ENCODE measurements at places on chromosomes 4 and X.

GRCh38 chrX:153366878-153367538 is 33.1 kb downstream of the ZNF275 start:
- DNase-seq, result no peak

DNA sequence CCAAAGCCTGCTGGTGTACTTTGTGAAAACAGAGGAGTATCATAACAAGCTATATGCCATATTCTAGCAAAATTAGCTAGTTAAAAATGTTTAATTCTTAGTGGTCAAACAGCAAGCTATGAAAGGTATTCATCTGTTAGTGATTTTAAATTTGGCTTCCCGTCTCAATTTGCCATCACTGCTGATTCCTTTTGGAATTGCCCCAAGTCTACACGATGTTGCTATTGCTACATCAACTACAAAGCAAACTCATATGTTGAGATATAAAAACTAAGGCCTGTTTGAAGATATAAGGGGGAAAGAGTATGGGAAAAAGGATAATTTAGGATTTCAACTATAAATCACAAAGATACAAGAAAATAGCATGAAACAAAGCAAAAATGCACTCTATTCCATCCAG is 146.1 kb downstream of the COL25A1 start:
- no peak for DNase-seq

DNA sequence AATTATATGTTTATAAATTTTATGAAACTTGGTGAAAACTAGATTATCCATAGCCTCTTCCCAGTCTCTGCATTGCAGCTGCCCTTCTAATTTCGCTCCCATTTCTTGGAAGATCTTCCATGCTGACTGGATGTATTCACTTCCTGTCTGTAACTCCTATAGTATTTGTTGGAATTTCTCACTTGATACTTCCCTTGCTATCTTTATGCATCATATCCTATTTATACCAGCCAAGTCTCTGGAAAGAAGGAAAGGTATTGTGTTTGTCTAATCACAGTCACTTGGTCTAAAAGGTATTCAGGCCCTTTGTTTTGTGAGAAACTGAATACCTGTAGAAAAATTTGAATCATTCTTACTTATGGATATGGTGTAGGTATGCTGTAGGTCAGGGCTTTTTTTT is 870.9 kb upstream of the FRG1 start:
- no peak for DNase-seq

DNA sequence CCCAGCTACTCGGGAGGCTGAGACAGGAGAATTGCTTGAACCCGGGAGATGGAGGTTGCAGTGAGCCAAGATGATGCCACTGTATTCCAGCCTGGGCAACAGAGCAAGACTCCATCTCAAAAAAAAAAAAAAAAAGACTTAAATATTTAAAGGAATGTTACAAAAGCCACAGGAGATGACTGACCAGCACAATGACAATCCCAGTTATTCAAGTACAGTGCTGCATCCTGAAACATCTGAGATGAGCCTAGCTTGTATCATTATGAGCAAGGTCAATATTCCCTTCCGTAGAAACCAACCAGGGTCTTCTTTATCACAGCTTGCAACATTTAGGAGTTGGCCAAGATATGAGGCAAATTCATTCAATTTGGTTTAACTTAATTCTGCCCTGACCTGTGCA is 38.6 kb downstream of the LNX1 start:
- DNase-seq, result no peak

DNA sequence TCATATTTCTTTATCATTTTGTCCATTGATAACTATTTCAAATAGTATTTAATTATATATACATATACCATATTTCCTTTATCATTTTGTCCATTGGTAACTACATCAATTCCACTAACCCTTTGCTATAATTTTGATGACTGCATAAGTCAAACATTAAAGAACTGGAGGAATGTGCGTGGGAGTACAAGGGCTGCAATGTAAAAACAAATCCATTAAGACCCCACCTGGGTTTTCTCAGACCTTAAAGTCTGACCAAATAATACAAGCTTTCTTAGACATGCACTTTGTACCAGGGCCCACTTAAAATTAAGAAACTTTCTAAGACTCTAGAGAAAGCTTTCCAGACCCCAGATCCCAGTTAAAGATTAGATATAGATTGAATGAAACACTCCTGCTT is 1622.4 kb upstream of the PCDH10 start:
- DNase-seq, result no peak

DNA sequence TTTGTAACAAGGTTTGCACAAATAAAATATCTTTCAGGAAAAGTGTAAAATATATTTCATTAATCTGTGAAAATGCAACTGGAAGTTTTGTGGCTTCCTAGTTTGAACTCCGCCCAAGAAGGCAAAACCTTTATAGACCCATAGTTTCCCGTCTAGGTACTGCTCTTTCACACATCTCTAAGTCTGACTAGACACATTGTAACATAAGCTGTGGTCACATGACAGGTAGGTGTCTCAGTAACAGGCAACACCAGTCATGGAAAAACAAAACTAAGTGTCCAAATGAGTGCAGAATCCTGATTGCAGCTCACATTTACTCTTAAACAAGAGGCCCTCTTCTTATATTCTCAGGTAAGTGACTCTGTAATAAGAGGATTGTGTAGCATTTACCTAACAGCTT is 55.6 kb downstream of the SNCA start:
- no peak for DNase-seq

DNA sequence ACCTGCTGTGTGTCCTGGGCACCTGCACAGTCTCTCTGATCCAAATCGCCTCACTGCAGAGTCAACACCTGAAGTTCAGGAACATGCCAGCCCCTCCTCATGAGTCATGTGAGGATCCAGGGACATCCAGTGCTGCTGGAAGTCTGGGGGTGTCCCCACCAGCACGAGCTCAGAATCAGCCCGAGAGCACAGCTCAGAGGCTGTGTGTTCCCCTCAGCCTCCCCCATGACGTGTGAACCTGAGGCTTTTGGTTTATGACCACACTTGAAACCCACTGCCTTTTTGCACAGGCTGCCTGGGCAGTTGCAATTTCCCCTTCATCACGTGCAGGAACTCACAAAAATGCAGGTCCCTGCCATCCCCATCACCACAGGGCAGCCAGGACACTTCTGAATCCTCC is 47.1 kb downstream of the PPP2R2C start:
- no peak for DNase-seq

- DNase-seq, result no peak
Measured at GRCh38 chr4:162268911-162269310, 105.1 kb upstream of the FSTL5 start.

DNA sequence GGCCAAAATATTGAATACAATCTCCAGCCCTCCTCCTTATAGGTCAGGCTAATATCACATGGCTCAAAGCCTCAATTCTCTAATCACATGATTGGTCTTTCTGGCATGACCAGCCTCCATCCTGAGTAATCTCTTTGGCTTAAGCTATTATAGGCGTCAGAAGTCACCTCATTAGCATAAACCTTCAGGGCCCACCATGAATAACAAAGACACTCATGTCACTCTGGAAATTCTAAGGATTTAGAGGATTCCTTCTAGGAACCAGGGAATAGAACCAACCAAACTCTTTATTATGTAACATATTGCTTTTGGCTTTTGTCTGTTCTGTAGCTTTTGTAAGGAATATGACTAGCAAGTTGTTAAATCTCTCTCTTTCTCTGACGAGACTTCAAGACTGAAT is 109.2 kb upstream of the IGFBP7 start:
- DNase-seq, result no peak

DNA sequence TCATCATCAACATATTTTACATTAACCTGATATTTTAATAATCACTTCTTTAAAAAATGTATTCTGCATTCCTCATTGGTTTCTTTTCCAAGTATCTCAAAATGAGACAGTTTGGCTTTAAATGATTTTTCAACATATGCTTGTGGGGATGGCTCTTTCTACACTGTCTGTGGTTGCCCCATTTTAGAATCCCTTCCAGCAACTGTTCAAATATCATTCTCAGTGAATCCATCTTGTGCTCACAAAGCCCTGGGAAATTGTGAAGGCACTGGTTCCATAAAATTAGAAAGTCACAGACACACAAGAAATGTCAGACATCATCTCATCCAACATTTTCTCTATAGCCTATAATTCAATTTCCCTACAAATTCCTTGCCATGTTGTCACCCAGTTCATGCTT is 103.5 kb downstream of the LNX1 start:
- no peak for DNase-seq

- DNase-seq, result no peak
Measured at GRCh38 chrX:107753187-107753586, 22.4 kb downstream of the TSC22D3 start.

- peak; percentile 36 for DNase-seq
Measured at GRCh38 chrX:135707880-135708279, 5.6 kb upstream of the CT45A1 start.

DNA sequence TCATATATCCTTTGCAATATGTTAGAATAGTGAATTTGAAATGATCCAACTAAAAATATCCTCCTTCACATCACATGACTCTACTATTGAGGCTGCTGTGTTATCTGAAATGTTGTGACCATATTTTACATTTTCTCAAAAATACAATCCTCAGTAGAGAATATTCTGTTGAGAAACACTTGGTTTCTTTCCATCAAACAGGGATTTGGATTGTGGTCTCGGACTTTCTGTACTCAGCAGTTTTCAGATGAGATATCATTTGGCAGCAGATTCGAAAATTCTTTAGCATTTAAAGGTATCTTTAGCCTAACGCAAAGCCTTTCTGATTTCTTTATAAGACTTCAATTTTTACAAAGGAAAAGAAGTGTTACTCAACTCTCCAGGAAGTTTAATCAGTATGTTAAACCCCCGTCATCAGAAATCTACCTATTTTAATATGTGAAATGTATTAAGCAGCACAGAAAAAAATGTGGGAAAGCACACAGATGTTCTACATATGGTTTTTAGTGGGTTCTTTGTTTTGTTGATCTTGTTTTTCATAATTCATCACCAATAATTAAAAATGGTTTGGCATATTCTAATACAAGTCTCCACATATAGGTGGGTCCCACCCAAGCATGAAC is 55.4 kb upstream of the ANXA3 start:
- DNase-seq, result no peak

DNA sequence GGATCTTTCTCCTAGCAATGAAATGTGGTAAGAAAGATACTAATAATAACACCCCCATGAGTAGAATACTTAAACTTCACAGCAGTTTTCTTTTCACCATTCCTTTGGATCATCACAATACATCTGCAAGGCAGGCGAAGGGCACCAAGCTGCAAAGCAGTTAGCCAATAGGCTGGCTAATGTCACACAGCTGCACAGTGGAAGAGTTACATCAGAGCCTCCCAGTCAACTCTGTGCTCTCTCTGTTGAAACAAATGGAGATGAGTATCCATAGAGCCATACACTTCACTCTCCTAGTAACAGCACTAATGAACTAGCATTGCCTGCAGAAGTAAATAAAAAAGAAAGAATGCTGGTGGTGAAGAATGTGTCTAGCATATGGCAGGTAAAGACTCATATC is 139.0 kb downstream of the ATG4A start:
- no peak for DNase-seq

DNA sequence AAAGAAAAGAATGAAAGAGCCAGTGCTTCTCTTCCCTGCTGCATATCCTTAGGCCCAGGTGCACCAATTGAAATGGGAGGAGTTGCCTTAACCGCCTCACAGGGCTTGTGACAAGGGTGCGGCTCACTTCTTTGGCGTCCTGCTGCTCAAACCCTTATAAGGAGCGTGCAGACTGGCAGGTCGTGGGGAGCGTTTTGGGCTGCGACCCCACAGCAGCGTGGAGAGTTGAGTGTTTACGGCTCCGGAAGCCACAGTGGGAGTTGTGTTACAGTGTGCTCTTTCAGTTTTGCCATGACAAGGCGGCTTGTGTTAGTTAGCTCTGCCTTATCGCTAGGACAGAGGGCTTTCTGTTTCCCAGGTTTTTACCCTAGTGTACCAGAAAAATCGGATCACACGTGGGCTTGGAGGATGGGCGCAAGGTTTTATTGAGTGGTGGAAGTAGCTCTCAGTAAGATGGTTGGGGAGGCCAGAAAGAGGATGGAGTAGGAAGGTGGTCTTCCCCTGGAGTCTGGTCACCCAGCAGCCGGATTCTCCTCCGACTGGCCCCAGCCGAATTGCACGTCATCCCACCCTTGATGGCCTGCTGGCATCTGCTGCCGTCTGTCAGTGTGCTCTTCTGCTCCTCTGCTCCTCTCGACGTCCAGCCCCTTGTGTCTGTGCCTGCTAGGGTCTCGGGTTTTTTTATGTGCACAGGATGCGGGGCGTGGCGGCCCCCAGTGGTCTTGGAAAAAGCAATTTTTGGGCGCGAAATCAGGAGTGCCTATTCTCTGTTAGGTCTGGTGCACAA is 718.9 kb downstream of the ARAP2 start:
- DNase-seq, result no peak

DNA sequence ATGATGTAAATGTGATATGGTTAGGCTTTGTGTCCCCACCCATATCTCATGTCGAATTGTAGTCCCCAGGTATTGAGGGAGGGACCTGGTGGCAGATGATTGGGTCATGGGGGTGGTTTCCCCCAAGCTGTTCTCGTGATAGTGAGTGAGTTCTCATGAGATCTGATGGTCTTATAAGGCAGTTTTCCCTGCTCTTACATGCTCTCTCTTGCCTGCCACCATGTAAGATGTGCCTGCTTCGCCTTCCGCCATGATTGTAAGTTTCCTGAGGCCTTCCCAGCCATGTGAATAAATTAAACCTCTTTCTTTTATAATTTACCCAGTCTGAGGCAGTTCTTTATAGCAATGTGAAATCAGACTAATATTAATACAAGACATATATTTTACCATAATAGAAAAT is 23.9 kb downstream of the BLOC1S4 start:
- no peak for DNase-seq

- no peak for DNase-seq
Measured at GRCh38 chrX:43238461-43238945, 417.6 kb upstream of the MAOA start.

DNA sequence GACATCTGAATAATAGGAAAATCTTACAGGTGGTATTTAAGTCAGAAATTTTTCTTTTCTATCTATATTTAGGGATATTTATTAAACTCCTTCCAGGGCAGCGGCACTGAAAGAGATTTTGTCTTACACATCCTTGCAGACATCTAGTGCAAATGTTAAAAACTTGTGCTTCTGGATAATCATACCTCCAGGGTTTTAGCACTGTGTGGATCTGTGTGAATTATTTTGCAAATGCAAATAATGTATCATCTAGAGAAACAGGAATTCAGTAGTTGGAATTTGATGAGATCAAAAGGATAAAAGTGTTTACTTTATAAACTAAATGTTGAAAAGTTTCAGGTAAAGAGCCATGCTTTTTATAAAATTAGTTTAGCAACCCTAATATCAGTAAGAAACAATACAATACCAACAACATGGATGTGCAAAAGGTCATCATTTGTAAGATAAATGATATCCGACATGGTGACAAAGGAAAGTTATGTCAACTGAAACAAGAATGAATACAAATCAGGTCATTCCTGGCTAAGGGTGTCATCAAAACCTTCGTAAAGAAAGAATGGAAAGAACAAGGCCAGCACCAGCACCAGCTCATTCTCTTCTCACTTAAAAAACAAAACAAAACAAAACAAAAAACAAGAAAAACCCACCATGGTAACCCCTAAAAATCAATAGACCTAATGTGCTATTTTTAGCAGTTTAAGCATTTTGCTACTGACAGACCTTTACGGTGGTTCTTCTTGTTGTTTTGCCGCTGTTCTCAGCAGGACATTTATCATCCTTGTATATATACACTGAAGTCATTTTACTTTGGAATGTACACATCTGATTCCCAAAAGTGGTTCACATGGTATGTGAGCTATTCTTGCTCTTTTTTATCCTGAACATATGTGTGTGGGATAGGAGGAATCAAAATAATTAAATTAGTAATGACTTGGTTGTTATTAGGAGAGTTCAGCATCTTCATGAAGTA is 219.7 kb upstream of the NDST3 start:
- DNase-seq, result no peak

All from HuH-7 (cell line).